ENCODE measurements at places on chromosomes 3 and 15. TPM values are rescaled to one million over a fixed set of nuclear protein-coding genes. Genes with fewer than 3 reads are reported as not detected.

LRRC31 gene
- not detected for total RNA-seq

TMEM108 gene
- not detected for total RNA-seq

SUSD5 gene
- not detected for total RNA-seq

RYK gene
- 16.8 TPM for total RNA-seq

FETUB gene
- not detected for total RNA-seq

TMEM89 gene
- 1.6 TPM for total RNA-seq

NR1I2 gene
- total RNA-seq, result not detected

ERICH6 gene
- total RNA-seq, result not detected

VPS39 gene
- total RNA-seq, result 63.8 TPM

SOX2 gene
- 0.07 TPM for total RNA-seq

FRMD4B gene
- 83.3 TPM for total RNA-seq

GOLGA8T gene
- not detected for total RNA-seq

MITF gene
- 0.54 TPM for total RNA-seq

MTHFS gene
- total RNA-seq, result 32.2 TPM

POTEB2 gene
- total RNA-seq, result not detected

MESP1 gene
- 4.6 TPM for total RNA-seq

STARD9 gene
- total RNA-seq, result 9.2 TPM

TRIM59 gene
- 33.2 TPM for total RNA-seq

RARRES1 gene
- total RNA-seq, result not detected

CPNE9 gene
- total RNA-seq, result 0.93 TPM

CFAP92 gene
- total RNA-seq, result 0.29 TPM

PLS1 gene
- total RNA-seq, result 4.8 TPM

CAMK2N2 gene
- 0.52 TPM for total RNA-seq

TTLL13 gene
- total RNA-seq, result 0.29 TPM

PRICKLE2 gene
- total RNA-seq, result not detected

SIDT1 gene
- total RNA-seq, result 12.2 TPM

KCNMB2 gene
- total RNA-seq, result not detected

DNAJA4 gene
- total RNA-seq, result 68.4 TPM

ECE2 gene
- not detected for total RNA-seq

CD200 gene
- total RNA-seq, result 141 TPM

SEMA3F gene
- total RNA-seq, result 0.42 TPM

CFAP100 gene
- total RNA-seq, result not detected

CORO2B gene
- not detected for total RNA-seq

KAT2B gene
- 38.5 TPM for total RNA-seq

CHRNA3 gene
- not detected for total RNA-seq

DTWD1 gene
- total RNA-seq, result 21.1 TPM

NPAP1 gene
- total RNA-seq, result not detected

FGF12 gene
- total RNA-seq, result not detected

BMF gene
- 16.5 TPM for total RNA-seq

ST3GAL6 gene
- total RNA-seq, result 0.83 TPM

GP9 gene
- total RNA-seq, result not detected

FSIP1 gene
- total RNA-seq, result 0.26 TPM
